ENCODE measurements at places on chromosomes 6 and 20.
A peak's percentile ranks its signal among the peaks of the same experiment; 100 is the strongest.

- DNase-seq = no peak
Observed at GRCh38 chr6:20118892-20119291, 93.4 kb downstream of the MBOAT1 start.

DNA sequence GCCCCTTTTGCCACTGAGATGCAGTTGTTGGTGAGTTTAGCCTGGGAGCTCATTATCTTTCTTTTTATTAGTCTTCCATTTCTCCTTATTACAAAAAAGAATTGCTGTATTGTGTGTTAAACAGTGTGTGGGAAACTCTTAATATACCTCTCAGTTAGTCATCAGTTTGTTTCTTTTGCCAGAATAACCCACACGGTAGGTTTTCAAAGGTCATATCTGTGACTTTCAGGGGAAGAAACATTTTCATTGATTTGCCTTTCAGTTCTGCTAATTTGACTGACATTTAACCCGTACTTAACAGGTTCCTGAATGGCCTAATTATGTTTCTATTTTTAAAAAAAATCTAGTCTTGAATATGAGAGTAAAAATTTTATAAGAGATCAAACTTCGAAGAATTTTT, 145.3 kb downstream of the KHDC1L start:
- DNase-seq = no peak

- DNase-seq = no peak
Observed at GRCh38 chr6:138814179-138814834, 18.4 kb downstream of the ECT2L start.

DNA sequence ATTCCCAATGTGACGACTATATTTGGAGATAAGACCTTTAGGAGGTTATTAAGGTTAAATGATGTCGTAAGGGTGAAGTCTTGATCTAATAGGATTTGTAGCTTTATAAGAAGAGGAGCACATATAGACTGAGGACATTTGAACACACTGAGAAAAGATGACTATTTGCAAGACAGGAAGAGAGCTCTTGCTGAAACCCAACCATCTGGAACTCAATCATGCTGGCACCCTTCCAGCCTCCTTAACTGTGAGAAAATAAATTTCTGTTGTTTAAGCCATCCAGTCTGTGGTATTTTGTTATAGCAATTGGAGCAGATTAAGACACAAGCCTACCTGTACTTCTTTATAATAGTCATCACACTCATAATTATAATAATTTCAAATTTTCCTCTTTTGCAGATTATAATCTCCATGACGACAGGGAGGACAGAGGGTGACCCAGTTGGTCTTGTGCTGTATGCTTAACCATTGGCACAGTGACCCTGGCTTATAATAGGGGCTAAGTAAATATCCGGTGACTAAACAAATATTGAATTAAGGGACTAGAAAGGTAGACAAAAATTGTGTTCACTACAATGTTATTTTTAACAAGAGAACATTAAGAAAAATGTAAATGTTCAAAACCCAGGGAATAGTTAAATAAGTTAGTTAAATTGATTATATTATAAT, 206.4 kb upstream of the HDDC2 start:
- no peak for DNase-seq

- peak; percentile 64 for DNase-seq
Observed at GRCh38 chr6:12012558-12013306, 620 bp downstream of the HIVEP1 start.

DNA sequence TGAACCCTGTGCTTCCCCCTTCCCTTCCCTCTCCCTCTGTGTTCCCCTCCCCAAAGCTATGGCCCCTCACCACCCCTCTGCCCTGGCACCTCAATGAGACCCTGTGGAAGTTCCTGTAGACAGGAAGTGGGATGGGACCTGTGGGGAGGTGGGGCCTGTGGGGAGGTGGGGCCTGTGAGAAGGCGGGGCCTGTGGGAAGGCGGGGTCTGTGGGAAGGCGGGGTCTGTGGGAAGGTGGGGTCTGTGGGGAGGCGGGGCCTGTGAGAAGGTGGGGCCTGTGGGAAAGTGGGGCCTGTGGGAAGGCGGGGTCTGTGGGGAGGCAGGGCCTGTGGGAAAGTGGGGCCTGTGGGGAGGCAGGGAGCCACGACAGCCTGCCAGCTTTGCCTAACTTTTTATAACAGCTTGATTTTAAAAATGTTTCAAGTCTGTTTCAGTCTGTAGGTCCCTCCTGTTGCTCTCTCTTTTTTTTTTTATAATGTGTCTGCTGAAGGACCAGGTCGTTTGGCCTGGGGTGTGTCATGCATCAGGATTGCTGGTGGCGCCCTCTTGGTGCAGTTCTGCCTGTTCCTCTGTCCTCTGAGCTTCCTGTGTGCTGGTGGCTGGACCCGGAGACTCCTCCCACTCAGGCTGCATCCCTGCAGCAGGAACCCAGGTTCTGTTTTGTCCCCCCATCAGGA, 70.5 kb upstream of the SLCO4A1 start:
- no peak for DNase-seq

- no peak for DNase-seq
Observed at GRCh38 chr20:33499355-33499754, 9.5 kb downstream of the CBFA2T2 start.

DNA sequence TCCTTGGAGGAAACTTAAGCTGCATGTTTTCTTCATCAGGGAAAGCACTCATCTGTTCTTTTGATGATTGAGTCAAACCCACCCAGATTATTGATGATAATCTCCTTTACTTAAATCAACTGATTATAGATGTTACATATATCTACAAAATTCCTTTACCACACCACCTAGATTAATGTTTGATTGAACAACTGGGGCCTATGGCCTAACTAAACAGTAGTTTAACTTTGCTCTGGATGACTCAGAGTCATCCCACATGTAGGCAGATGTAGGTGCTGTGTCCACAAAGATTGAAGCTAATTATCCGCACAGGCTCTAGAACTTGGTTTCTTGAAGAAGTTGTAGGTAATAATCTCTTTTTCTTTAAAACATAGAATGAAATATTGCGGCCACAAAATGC, 42.2 kb downstream of the PKIB start:
- DNase-seq = no peak

DNA sequence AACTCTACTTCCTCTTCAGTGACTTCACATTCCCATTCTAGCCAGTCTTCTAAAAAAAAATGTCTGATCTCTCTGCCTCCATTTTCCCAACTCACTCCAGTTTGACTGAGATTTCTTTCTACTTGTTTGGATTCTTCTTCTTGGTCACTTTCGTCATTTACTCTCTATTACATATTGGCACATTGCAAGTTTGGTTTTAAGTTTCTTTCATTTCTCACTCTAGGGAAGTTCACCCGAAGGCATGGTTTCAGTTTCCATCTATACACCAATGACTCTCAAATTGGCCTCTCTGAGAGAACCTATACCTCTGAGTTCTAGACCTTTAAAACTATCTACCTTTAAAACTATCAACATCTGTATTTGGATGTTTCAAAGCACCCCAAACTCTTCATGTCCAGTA, 51.3 kb downstream of the CD109 start:
- no peak for DNase-seq

- no peak for DNase-seq
Observed at GRCh38 chr6:16165641-16166040, 36.8 kb downstream of the MYLIP start.

DNA sequence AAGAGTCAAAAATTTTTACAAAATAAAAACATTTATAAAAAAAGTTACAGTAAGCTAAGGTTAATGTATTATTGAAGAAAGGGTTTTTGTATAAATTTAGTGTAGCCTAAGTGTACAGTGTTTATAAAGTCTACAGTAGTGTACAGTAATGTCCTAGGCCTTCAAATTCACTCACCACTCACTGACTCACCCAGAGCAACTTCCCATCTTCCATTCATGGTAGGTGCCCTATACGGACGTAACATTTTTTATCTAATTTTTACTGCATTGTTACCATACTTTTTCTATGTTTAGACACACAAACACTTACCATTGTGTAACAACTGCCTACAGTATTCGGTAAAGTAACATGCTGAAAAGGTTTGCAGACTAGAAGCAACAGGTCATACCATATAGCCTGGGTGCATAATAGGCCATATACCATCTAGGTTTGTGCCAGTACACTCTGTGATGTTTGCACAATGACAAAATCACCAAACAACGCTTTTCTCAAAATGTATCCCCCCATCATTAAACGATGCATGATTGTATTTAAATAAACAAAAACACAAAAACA, 6.0 kb downstream of the MTFR2 start:
- no peak for DNase-seq

DNA sequence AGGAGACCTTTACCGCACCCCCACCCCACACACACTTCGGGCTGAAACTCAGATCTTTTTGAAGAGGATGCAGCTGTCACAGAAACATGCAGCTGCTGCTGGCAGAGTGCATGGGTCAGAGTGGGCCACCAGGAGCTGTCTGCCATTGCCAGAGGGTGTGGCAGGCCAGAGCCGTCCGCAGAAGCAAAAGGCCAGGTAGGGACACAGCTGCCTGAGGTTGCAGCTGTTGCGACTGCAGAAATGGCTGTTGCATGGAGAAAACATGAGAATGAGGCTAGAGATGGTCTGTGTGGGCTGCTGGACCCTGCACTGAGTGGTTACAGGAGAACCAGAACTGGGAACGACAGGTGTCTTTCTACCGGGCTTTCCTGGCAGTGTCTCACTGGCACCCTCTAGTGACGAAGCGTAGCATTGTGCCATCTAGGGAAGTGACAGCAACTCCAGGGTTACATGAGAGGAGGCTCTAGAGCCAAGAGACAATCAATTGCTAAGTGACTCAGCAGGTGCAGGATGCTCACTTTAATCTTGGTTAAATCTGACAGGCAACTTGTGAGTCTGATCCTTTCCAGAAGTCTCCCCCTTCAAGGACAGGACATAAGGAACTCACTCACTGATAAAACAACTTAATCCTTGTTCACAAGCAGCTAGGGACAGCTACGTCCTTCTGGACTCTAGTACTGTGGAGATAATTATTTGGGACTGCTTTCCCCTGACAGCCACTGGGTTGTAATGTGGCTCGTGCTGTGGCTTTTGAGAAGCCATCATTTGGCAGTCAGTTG, 29.1 kb upstream of the SERPINB9 start:
- DNase-seq = peak; percentile 22

GRCh38 chr20:62709537-62709905, 885 bp downstream of the NTSR1 start:
- no peak for DNase-seq

- DNase-seq = no peak
Observed at GRCh38 chr6:62393608-62394007, 107.6 kb upstream of the KHDRBS2 start.

DNA sequence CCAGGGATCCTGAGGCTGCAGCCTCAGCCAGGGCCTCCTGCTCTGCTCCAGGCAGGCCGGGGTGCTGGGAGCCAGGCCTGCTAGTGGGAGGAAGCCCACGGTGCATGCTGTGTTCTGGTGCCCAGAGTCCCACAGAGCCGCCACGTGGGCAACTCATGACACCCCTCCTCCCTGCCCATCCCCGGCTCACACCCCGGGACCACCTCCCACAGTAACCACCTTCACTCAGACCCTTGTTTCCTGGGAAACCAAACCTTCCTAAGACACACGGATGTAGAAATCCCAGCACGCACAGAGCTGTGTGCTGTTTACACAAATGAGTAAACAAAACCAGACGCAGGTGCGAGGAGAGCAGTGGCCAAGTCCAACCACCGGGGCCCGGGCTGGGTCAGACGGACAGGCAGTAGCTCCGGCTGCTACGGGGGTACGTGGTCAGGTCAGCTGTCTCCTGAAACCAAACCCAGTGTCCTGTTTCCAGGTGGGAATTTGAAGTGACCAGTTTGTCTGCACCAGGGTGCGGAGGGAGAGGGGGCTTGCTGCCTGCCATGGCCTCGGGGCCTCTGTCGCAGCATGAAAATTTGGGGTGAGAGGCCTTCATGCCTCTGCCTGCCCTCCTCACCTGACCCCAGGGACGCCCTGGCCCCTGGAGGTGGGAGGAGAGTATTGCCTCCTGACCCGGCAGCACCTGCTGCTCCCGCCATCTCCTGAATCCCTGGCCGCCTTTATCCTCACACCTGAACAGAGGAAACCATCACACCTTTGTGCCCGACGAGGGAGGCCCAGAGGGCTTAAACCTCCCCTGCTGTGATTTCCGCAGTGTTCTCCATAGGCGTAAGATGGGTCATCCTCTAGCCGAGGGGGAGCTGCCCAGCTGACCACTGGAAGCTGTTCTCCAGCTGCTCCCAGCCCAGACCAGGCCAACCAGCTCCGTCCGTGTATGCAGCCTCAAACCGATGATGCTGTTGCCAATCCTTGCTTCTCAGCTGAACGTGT, 52.0 kb upstream of the SMOC2 start:
- DNase-seq = no peak

DNA sequence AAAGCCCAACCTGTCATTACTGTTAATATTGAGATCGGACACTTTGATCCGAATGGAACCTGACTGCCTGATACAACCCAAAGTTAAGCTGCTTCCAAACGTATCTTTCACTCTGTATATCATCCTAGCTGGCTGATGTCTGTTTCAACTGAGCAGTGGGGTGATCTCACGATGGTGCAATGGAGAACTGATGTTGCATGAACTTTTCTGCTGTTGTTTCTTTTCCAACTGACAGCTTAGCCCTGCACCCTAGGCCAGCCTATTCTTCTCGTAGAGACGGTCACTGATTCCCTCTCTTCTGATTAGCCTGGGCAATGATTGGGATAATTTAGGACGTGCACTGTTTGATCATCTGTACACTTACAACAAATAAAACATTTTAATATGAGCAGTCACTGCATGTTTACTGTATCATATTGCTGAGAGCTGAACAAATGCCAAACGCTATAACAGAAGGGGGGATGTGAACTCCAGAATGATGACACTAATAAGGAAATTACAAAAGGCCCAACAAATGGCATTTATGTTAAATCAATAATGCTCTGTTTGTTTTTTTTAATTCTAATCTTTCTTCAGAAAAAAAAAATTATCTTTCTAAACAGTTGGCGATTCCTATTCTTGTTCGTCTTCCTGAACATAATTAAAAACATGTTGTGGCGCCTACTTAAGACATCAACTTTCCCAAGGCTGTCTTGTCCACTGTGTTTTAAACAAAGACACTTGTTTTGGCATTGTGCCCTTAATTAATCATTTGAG, 184.8 kb downstream of the ZNF217 start:
- DNase-seq = no peak

DNA sequence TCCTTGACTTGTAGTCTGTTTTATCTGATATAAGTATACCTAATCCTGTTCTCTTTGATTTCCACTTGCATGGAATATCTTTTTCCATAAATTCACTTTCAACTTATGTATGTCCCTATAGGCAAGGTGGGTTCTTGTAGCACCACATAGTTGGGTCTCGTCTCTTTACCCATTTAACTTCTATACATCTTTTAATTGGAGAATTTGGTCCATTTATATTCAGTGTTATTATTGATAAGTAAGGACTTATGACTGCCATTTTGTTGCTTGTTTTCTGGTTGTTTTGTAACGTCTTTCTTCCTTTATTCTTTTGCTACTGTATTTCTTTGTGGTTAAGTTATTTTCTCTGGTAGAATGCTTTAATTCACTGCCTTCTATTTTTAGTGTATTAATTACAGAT, 14.5 kb upstream of the ZNF311 start:
- DNase-seq = no peak

DNA sequence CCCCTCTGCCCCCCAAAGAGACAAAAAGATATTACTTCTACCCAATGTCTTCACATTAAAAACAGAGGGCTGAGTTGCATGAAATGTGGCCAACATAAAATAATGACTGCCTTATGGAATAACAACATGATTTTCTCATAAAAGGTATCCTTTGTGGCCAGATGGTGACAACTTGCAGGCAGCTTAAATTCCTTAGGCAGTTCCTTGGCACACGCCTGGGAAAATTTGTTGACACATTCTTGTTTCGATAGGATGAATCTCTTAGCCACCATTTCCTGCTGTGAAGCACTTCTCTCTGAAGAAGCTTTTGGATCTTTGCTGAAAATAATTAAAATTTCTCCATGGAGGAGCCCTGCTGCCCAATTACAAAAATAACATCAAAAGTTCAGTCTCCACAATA, 109.0 kb upstream of the COL21A1 start:
- DNase-seq = no peak

Measured in HS-27A (cell line).